ENCODE measurements at places on chromosomes 7 and 10.

- no peak for DNase-seq
Observed at GRCh38 chr10:6101181-6101580, 12.3 kb downstream of the RBM17 start.

DNA sequence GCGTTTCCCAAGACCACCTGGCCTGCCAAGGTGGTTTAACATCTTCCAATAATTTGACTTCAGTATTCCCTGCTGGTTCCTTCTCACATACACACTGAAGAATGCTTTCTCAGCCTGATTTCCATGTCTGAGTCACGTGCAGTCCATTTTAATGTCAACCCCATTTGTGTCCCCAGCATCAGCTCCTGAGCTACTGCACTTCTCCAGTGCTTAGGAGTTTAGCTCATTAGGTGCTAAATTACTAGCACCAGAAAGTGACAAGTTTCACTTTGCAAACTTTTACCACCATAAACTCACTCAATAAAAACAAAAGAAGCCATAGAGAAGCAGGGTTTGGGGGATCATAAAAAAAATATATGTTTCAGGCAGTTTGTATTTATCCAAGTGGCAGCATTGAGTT, 279.3 kb upstream of the SORCS1 start:
- DNase-seq, result no peak

- DNase-seq, result no peak
Observed at GRCh38 chr10:2980791-2981360, 86.5 kb upstream of the PFKP start.

GRCh38 chr7:13032576-13032975, 345.1 kb downstream of the ARL4A start:
- DNase-seq, result no peak

GRCh38 chr7:44762300-44762699, 13.7 kb downstream of the ZMIZ2 start:
- no peak for DNase-seq

DNA sequence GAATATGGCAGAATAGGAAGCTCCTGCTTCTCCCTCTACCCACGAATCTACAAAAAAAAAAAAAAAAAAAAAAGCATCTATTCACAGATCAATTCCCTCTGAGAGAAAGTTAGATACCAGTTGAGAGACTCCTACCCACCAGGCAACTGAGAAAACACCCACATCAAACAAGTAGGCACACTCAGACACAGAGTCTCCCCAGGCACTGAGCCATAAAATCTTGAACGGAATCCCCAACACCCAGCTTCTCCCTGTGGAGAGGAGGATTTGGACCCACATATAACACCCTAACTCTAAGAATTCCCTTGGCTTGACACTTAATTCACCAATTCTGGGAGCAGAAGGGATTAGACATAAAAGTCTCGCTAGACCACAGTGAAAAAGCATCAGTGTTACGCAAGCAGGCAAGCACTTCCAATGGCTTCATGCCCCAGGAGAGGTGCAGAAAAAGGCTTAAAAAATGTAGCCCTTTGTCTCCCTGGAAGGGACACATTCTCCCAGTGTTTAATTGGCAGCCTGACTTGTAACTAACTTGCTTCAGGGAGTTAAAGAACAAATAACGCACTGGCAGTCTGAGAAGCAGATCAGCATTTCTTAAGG, 192.2 kb downstream of the ELAPOR2 start:
- no peak for DNase-seq

DNA sequence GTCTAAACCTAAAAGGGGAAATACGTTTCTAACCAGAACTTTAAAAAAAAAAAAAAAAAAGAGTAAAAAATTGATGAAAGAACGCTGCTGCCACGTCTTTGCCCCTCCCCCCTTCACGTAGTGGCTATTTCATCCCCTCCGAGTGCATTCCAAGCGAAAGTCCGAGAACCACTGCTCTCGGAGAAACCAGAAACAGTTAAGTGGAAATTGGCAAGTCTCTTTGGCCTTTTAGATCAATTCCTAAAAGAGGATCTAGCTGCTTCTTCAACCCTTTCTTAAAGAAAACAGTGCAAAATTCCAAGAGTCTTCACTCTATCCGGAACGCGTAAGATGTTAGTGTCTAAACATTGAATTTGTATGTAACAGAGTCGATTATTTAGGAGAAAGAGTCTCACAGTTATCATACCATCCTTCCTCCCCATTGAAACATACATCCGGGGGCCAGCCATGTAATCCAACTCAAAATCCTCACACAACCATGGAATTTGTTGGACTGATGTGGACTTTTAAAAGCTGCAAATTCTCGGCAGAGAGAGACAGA, 1.1 kb downstream of the P4HA1 start:
- DNase-seq, result peak; percentile 6

DNA sequence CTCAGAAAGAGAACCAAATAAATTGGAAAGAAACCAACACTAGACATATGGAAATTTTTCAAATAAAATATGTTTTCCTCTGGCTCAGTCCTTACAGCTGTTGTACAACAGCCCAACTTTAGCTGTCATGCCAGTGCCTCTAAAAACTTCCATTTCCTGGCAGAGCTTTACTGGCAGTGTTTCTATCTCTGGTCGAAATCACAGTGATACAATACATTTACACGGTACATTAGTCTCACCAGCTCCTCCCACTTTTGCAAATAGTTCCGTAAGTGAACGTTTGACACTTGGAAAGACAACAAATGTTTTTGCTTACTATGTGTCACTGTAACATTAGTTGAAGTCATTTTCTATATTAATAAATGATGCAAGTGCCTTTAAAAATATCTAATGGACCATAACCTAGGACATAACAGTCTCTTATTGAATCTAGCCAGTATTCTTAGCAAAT, 29.8 kb downstream of the BCAP29 start:
- DNase-seq, result no peak

DNA sequence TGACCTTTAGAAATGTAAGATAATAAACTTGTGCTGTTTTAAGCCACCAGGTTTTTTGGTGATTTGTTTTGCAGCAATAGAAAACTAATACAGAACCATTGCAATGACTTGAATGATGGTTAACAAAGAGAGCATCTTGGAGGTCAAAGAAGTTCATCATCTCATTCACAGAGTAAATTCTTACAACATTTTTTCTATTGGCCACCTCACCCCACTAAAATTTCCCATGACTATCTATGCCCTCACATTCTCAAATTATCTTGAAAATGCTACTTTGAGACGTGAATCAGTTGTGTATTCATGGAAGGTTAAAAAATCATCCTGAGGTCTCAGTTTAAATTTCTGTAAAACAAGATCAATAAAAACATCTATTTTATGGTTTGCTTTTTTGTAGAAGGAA, 754.2 kb downstream of the SORCS1 start:
- no peak for DNase-seq

GRCh38 chr7:80401708-80402107, 110.2 kb downstream of the GNAT3 start:
- no peak for DNase-seq

DNA sequence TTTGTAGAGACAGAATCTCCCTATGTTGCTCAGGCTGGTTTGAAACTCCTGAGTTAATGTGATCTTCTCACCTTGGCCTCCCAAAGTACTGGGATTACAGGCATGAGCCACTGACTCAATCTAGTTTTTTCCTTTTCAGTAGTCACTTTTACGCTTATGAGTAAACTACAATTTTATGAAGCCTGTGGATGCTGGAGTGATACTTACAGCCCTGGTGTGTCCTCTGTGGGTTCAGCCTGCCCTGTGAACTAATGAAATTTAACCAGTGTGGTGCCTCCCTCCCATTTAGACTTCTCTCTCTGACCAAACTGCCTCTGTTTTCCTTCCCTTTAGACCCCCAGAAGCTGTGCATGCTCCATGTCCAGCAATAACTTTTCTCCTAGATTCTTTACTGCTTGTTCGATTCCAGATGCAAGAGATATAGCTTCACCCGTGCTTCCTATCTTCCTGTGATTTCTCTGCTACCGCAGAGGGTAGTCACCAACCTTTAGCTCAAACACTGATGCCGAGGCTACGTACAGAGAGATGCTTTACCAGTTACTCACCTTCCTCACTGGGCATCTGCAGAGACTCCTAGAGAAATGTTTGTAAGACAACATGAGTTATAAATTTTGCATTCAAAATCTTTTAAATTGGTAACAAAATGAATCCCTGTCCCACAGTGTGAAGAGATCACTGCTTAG, 90.8 kb downstream of the KIAA1217 start:
- DNase-seq, result no peak

GRCh38 chr7:5501465-5501864, 77.8 kb upstream of the TNRC18 start:
- DNase-seq, result no peak

DNA sequence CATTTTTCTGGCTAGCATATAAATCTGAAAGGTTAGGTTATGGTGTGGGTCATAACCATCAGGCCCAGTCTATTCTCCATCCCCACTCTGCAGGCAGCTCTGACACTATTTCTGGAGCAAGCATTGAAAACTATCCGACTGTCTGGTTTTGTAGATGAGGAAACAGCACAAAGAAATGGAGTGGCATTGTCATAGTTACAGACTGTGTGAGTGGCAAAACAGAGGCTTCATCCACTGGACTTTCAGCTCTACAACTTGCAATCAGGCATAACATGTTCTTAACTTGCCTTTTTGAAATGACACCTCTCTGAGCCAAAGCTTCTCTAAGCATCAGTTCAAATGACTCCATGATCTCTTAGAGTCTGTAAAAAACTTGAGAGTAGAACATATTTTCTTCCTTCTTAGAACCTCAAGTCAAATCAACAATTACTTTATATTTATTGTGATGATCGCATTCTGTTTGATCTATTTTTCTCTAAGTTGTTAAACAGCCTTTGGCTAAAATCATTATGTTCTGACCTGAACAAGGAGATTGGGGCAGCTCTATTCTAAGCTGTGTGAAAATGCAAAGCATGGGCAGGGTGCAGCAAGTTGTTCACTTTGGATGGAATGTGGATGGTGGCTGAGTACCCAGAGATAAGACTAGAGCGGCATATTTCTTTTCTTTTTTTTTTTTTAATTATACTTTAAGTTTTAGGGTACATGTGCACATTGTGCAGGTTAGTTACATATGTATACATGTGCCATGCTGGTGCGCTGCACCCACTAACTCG, 68.5 kb downstream of the LRRC4 start:
- no peak for DNase-seq

GRCh38 chr10:14523286-14523685, 192.6 kb upstream of the FRMD4A start:
- no peak for DNase-seq

GRCh38 chr10:89281606-89282395, 20.0 kb upstream of the IFIT2 start:
- no peak for DNase-seq

GRCh38 chr7:91614431-91614830, 266.1 kb downstream of the MTERF1 start:
- no peak for DNase-seq

DNA sequence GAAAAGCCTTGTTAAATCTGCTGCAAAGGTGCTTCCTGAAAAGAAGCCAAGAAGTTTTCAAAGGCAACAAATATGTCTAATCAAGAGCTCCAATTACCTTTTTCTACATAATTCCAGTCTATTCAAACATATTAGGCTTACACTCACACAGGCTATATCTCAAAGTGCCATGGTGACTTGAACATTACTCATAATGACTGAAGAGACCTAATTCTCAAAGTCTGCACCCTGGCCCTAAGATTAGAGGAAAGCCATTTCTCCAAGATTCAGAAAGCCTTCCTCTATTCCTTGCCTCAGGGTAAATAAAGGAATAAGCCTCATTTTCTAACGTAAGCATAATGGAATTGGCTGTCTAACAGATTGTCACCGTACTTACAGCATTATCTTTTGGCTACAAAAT, 78.3 kb upstream of the THSD7A start:
- DNase-seq, result no peak

DNA sequence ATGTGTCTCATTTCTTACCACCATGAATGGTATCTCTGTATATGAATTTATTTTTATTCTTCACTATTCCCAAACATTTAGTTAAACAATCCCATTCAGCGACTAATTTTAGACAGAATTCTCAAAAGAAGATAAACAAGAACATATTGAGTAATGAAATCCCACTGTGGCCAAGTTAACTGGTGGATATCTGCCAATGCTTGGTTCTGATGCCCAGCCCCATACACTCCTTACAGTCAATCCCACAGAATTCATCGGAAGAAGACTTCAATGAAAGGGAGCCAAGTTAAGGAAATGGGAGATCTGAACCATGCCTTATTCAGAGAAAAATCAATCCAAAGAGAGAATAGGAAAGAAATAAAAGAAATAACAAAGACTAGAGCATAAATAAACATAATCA, 518.0 kb downstream of the XPNPEP1 start:
- DNase-seq, result no peak

DNA sequence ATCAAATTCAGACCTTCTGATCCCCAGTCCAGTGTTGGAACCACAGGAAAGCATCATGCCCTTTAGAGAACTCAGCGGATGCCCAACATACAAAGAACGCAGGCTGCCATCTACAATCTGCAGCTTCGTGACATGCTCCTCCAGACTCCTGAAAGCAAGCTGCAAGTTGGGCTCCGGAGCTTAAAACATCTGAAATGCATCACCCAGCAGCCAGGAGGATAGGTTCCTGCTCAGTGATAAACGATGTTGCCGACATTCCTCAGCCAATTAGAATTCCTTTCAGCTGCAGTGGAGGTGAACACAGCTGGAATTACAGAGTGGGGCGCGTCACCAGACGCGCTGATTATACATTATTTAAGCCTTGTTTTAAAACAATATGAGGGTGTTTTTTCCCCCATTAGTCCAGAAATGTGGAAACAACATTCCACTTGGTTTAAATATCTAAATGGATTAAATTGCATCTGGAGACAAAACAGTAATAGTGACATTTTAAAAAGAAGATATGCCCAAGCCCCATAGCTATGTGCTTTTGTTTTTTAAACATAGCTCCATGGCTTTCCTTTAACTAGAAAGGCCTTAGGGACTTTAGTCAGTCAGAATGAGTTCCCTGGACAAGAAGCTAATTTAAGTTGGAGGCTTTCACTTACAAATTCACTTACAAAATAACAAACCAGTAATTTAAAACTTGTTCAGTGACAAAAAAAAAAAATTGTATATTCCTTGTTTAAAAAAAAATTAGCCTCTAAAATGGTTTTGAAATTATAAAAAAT, 6.3 kb downstream of the SMURF1 start:
- no peak for DNase-seq

DNA sequence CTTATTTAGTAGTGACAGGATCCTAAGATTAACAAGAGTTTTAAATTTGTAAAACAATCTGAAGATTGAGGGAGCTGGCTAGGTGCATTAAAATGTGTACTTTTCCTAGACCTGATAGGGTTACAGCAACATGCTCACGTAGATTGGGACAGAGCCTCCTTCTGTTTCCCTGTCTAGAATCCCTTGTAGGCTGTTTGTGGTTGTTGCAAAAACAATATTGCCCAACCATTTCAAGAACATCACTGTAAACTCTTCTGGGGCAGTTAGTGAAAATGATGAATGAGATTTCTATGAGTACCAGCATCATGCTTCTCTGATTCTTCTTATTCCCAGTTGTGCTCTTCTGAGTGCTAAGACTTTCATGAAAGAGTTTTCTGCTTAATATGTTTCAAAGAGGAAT, 14.7 kb upstream of the CPED1 start:
- DNase-seq, result no peak

DNA sequence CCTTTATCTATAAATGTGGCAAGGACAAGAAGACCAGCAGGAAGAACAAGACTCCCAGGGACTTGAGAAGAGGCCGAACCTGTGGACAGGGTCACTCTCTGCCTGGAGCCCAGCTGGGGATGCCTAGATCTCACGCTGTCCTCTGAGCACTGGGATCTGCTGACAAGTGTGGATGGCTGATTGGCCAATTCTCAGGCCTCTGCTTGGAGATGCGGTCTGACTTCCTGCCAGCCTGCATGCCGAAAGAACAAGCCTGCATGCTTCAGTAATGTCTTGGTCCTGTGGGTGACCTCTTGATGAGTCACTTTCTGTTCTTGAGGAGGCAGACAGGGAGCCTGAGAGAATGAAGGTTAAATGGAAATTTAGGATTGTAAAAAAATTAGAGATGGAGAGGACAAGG, 84.7 kb downstream of the TMEM178B start:
- no peak for DNase-seq

- no peak for DNase-seq
Observed at GRCh38 chr7:24192691-24193090, 91.3 kb upstream of the NPY start.

Data from amygdala (tissue), 56 donors.